ENCODE measurements at places on chromosomes 6 and 20.

GRCh38 chr6:74932232-74932888 lies 273.5 kb downstream of the COL12A1 start:
- ATAC-seq, result peak; percentile 72

GRCh38 chr6:12034837-12035236 lies 22.7 kb downstream of the HIVEP1 start:
- no peak for ATAC-seq

DNA sequence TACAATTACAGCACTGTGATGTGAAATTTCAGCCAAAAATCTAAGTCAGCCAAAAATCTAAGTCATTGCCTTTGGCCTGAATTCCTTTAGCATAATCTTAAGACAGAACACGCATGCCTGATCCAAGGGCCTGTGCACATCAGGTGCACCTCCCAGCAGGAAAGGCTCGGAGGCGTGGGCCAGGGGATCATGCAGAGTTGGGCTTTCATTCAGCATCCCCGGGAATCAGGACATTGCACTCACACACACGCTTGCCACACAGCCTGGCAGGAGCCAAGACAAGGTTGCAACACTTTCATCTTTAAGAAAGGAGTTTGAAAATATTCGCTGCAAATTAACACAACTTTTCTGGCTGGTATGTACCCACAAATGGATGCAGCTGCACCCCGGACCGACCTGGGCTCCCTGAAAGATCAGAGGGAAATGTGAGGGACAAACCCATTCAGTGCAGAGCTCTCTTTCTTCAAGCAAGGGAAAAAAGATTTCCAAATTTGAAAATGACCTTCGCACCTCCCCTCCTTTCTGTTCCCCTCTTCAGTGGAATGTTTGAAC lies 48.8 kb downstream of the ERMARD start:
- no peak for ATAC-seq

GRCh38 chr6:29602564-29603361 lies 17.8 kb downstream of the OR2H2 start:
- peak; percentile 37 for ATAC-seq

GRCh38 chr20:32366380-32366779 lies 8.2 kb downstream of the ASXL1 start:
- no peak for ATAC-seq

GRCh38 chr6:158042245-158042798 lies 60.7 kb downstream of the SYNJ2 start:
- ATAC-seq, result peak; percentile 87

- ATAC-seq, result no peak
Measured at GRCh38 chr6:3627501-3627900, 124.0 kb downstream of the PXDC1 start.

DNA sequence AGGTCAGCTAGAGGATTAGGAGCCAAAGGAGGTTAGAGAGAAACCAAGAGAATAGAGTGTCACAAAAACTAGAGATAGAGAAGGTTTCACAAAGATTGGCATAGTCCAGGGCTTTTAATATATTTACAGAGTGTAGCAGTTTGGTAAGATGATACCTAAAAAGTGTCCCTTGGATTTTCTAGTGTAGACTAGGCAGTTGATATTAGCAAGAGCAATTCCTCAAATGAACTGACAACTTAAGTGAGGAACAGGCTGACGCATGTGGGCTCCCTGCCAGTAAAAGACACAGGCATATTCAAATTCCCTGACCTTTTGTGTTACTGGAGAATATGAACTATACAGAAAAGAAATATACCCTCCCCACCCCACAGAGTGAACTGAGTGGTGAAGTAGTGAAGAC lies 40.1 kb downstream of the VTA1 start:
- ATAC-seq, result peak; percentile 59

DNA sequence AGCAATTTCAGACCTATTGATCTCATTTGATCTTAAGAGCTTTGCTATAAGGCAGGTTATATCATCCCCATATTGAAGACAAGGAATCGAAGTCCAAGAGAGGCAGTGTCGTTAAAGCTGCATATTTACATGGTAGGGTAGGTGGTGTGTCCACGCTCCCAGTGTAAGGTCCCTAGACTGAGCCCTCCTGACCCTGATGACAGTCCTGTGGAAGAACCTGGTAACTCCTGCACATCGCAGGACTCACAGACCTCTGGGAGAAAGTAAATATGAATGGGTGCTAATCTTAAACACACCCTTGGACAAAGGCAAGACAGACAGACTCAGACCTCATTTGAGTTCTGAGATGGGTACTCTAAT lies 602 bp upstream of the HLA-DPB1 start:
- ATAC-seq, result no peak
